Immature natural killer cell (primary cell): ENCODE measurements at places on chromosomes 7 and 10. TPM values are rescaled to one million over a fixed set of nuclear protein-coding genes. Genes with fewer than 3 reads are reported as not detected.

SEC24C gene
- 21.3 TPM for polyA plus RNA-seq

FXYD4 gene
- polyA plus RNA-seq: not detected

ZNF722 gene
- polyA plus RNA-seq: not detected

NUTM2B gene
- polyA plus RNA-seq: 0.09 TPM

TDRD1 gene
- not detected for polyA plus RNA-seq

BMPER gene
- polyA plus RNA-seq: not detected

GARS1 gene
- polyA plus RNA-seq: 33.1 TPM

CHN2 gene
- polyA plus RNA-seq: 23.9 TPM

ASZ1 gene
- not detected for polyA plus RNA-seq

OR2A2 gene
- polyA plus RNA-seq: not detected

CYP3A5 gene
- polyA plus RNA-seq: not detected

NXPH1 gene
- not detected for polyA plus RNA-seq

VWC2 gene
- polyA plus RNA-seq: not detected

ZDHHC4 gene
- polyA plus RNA-seq: 69.4 TPM

NRG3 gene
- polyA plus RNA-seq: not detected

UNC5B gene
- polyA plus RNA-seq: 0.34 TPM

FAM221A gene
- 1.8 TPM for polyA plus RNA-seq

PNLIPRP3 gene
- not detected for polyA plus RNA-seq

TYW1 gene
- 17.6 TPM for polyA plus RNA-seq
